Thyroid gland (tissue), 4 donors: ENCODE measurements at places on chromosomes 16 and 17. TPM values are rescaled to one million over a fixed set of nuclear protein-coding genes. Genes with fewer than 3 reads are reported as not detected.

DNA sequence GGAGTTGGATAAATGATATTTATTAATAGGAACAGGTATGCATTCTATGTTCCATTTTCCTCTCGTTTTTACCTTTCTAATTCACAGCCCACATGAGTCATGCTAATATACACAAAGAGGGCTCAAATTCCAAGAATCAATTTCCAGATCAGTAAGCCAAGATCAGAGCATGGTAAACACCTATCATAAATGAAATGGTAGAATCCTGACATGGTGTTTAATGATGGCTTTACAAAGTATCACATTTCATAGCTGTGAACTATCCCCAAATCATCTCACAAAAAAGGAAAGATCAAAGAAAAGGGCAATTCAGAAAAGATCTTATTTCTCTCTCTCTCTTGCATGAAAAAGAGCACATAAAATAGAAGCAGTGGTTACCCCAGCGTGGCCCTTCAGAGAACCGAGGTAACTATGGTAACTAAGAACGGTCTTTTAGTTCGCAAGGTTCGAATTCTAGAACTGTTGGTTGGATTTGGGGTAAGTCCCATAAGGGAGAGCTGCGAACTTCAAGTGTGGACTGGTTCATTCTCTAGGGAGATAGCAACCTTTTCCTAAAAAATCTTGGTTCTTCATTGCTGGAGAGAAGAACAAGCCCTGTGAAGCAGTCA lies 73.0 kb downstream of the MARCHF10 start:
- DNase-seq, result no peak

DNA sequence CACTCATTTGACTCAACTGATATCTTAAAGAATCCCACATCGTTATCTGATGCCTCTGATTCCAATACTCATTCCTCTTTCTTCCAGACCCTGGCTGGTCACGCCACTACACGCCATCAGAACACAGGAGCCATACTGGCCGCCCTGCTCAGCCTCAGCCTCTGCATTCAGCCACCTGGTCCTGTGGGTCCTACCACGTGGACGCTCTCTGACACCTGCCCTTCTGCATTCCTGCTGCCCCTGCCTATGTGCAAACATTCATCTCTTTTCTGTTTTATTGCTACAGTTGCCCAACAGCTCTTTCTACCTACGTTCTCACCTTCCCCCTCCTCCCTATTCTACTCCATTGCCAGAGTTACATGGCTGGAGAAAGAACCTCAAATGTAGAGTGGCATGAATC lies 18.4 kb downstream of the PSMD7 start:
- no peak for DNase-seq

The PPM1E gene
- total RNA-seq, result not detected

DNA sequence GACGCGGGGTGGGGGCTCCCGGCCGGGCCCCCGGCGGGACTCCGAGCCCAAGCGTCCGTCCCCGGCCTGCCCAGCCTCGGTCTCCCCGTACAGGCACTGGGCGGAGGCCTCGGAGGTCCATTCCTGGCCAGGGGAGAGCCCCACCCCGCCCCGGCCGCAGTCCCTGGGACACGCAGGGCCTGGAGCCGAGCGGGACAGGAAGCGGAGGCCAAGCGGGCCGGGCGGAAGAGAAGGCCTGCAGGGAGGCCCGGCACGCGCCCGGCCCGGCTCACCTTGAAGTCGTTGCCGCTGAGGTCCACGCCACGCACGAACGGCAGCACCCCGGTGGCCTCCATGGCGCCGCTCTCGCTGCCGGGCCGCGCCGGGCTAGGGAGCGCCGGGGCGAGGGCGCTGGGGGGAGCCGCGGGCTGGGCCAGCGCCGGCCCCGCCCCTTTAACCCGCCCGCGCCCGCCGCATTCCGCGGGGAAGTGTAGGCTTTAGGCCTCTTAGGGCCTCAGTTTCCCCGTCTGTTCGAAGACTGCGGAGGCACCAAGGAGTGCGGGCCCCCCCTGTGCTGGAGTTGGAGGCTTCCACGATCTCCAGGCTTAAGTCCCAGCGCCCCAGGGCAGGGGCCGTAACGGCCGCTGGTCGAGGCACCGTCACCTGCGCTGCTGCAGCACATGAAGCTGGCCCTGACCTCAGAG lies at the start of gene FLII:
Gene FLII, minus strand, starts transcription at position 383 of the 683 bp plus-strand sequence. Its CDS starts 48 bp downstream, at position 335.
- DNase-seq, result peak; percentile 56

The SLC39A11 gene
- 90.9 TPM for total RNA-seq

DNA sequence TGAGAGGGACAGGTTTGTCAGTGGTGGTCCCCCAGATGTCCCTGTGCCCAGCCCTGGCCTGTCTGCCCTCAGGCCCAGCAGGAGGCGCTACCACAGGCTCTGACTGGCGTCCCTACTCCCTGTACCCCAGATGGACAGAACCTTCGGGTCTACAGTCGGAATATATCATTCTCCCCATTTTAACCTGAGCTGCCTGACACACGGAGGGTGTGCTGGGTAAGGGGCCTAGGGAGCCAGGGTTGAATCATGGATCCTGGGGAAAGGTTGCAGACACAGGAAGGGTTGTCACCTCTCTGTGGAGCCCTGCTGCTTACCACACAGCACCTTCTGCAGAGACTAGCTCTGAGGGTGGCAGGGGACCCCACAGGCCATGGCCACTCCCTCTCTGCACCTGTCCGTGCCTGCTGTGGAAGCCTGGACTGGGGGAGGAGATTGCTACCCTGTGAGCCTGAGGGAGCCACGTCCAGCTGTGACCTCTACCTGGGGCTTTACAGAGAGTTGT lies 162.2 kb upstream of the ZNF267 start:
- no peak for DNase-seq

DNA sequence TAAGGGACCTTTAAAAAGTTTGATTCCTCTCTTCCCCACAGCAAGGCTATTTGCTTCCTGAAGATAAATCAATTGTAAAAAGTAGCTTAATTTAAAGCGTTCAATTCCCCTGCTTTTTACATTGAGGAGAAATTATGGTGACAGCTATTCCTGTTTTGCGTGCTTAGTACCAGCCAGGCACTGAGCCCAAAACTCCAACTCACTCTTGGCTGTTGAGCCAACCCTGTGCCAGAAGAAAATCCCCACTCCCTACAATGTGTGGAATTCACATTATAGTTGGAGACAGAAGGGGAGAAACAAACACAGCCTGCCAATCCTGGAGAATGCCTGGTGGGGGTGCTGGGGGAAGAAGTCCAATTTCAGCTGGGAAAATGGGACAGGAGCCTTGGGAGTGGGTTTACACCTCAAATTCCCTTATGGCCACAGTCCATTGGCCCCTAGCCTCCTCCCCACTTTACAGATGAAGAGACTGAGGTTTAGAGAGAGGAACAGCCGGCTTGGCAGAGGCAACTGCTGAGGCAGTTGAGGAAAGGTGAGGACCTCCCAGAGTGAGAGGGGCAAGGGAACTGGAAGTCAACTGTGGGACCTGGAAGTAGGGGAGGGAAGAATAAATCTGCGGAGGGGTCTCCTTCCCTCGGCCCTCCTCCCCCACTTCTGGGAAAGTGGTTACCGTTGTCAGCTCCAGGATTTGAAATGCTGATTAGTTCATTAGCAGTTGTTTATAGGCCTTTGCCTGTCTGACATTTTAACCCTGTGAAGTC lies 26.1 kb downstream of the CDH1 start:
- DNase-seq, result no peak

- DNase-seq, result no peak
These were observed 516.2 kb upstream of the CA10 start for GRCh38 chr17:52674686-52675085.

The PTRH2 gene
- 22.8 TPM for total RNA-seq

DNA sequence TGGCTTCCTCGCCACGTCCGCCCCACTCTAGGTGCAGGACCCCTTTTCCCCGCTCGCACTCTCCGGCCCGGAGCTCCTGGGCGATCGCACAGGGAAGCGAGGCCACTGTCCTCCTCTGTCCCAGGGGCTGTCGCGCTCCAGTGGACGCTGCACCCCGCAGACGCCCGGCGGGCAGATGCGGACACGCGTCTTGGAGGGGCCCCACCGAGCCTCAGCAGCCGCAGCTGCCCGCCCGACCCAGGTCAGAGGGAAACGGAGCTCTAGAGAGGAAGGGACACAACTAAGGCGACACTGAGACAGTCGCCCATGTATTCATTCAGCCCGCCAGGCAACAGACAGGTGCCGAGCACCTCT lies 726 bp upstream of the SLC13A5 start:
- DNase-seq, result no peak

- DNase-seq, result no peak
These were observed 711.2 kb downstream of the MAF start for GRCh38 chr16:78889346-78889745.

The ZDHHC1 gene
- 63.8 TPM for total RNA-seq

GRCh38 chr17:34204402-34204801 lies 50.7 kb upstream of the CCL2 start:
- DNase-seq, result no peak

DNA sequence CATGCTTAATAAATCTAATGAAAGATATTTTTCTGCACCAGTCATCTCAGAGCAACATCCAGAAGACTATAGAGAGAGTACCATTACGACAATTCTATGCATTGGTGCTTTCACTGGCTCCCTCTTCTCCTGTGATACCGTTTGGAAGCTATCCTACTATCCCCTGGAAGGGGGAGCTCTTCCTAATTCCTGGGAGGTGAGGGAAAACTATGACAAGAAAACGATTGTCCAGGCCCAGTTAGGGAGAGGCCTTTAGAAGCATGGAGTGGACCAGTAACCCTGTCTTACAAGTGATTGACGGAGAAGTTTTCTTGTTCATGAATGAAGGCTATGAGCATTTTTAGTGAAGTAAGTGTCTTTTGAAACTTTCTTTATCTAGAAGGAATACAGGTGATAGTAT lies 150.2 kb downstream of the TANC2 start:
- DNase-seq, result no peak

DNA sequence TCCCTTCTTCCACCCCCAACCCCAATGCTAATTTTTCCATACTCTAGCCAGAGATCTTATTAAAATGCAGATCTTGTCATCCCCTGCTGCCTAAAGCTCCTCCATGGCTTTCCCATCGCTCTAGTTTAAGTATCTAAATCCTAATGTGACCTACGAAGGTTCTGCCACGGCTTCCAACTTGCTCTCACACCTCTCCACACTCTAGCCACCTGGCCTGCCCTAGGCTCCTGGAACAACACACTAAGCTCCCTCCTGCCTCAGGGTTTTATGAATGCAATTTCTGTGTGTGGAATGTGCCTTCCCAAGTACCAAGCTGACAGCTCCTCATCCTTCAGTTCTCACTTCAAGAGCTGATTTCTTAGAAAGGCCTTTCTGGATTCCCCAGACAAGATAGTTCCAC lies 16.6 kb downstream of the NXPH3 start:
- DNase-seq, result no peak

DNA sequence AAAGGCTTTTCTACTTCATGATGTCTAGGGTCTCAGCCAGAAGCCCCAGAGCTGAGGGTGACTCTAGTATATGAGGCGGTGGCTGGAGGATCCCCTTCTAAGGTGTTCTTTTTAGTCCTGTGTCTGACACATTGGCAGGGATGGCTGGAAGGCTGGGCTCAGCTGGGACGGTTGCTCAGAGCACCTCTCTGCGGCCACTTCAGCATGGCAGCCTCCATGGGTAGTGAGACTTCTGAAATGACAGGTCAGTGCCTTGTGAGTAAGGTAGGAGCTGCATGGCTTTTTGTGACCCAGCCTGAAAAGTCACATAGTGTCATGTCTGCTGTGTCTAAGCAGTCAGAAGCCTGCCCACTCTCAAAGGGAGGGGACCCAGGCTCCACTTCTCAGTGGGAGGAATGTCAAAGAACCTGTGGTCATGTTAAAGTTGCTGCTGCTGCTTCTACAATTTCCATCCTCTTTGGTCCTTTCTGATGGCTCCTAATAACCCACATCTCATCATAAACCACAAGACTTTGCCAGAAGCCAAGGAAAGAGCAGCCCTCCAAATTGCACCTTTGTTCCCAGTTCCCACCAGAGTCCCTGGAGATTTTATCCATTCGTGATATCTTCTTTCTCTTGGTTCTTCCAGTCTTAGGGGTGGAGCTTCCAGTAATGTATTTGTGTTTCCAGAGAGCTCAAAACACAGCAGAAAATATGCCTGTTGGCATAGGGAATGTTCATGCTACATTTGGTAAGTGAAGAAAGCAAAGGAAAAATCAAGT lies 15.4 kb upstream of the KCNG4 start:
- no peak for DNase-seq

The TPSD1 gene
- not detected for total RNA-seq

The NFE2L1 gene
- total RNA-seq, result 128 TPM

GRCh38 chr17:17236295-17237025 lies 508 bp downstream of the FLCN start:
- DNase-seq, result peak; percentile 40

GRCh38 chr17:72407336-72407909 lies 286.6 kb downstream of the SOX9 start:
- DNase-seq, result peak; percentile 91

GRCh38 chr17:1515640-1516387 lies 598 bp downstream of the INPP5K start:
- peak; percentile 80 for DNase-seq

DNA sequence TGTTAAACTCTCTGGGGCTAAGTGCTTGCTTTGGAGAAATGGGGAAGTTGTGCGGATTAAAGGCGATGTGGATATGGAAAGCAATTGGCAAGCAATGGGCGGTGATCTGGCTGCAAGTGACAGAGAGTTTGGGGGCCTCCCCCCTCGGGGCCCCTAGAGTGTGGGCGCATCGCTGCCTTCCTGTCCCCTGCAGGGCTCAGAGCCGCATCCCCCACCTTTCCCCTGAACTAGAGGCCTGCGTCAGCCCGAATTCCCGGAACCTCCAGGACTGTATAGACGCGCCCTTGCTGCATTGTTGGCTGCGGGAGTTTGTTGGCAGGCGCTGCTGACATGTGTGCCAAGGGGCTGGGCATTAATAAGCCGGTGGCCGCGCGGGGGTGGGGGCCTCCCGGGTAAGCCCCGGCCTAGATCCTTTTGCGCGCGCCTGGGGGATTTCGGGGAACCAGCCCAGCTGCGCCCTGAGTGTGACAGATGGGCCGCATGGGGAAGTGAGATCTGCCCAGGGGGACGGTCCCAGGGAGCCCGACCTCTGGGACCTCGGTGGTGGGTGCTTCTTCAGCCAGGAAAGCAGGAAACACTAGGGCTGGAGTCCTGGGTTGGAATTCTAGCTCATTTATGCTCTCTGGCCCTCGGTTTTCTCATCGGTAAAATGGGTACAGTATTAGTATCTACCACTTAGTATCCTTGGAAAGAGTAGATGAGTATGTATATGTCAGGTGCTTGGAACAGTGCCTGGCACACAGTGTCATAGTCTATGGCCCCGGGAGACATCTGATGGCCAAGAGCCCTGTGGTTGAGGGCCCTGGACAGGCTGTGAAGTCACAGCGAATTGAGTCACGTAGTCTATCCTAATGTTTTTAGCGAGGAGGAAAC lies 1.0 kb downstream of the EEF2K start:
- DNase-seq, result peak; percentile 76

DNA sequence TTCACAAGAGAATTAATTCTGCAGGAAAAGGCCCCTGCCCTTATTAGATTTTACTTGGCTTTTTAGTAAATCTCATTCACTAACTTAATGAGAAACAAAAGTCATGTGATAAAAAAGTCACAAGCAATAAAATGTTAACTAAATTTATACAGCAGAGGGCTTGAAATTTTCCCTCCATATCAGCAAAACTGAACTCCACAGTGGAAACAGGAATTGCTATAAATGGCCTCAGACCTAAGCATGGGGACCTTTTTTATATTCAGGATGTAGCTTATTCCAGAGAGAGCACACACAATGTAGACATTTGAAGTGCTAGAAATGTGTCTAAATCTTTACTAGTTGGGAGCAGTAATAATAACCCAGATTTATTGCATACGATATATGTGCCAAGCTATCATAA lies 291.5 kb downstream of the C16orf95 start:
- DNase-seq, result no peak

- DNase-seq, result peak; percentile 34
These were observed 105.2 kb downstream of the RPTOR start for GRCh38 chr17:80649672-80650330.

The SRRM2 gene
- total RNA-seq, result 378 TPM

The KAT2A gene
- total RNA-seq, result 17.2 TPM
